ENCODE measurements at places on chromosomes 6 and 20.

- DNase-seq: no peak
Measured at GRCh38 chr20:34628026-34628425, 48.9 kb downstream of the PIGU start.

GRCh38 chr20:58552366-58552934 is 37.3 kb upstream of the APCDD1L start:
- no peak for DNase-seq

DNA sequence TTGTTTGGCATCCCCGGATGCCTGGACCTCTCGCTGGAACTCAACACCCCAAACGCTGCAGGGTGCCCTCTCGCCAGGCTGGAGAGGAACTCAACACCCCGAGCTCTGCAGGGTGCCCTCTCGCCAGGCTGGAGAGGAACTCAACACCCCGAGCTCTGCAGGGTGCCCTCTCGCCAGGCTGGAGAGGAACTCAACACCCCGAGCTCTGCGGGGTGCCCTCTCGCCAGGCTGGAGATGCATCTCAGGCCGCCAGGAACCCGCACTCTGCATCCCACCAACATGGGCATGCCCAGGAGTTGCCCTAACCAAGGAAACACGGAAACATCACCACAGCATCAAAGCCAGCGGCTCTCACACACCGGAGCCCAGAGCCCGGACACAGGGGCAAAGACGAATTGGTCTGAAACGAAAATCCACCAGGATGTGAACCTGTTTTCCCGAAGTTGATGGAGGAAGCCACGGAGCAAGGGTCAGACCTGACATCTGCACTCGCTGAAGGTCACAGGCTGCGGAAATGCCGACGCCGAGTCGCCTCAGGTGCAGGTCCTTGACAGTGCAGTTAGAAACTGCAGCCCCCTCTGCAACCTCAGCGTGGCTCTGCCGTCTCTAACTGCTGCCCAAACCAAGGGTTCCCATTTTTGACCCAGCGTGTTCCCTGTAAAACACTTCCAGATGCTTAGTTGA is 37.5 kb downstream of the DLL1 start:
- no peak for DNase-seq

GRCh38 chr6:31851485-31851832 is 11.2 kb downstream of the NEU1 start:
- DNase-seq: no peak

GRCh38 chr6:1581120-1581991 is 28.4 kb upstream of the FOXC1 start:
- DNase-seq: no peak

- DNase-seq: no peak
Measured at GRCh38 chr6:170140129-170140528, 150.7 kb downstream of the DLL1 start.

DNA sequence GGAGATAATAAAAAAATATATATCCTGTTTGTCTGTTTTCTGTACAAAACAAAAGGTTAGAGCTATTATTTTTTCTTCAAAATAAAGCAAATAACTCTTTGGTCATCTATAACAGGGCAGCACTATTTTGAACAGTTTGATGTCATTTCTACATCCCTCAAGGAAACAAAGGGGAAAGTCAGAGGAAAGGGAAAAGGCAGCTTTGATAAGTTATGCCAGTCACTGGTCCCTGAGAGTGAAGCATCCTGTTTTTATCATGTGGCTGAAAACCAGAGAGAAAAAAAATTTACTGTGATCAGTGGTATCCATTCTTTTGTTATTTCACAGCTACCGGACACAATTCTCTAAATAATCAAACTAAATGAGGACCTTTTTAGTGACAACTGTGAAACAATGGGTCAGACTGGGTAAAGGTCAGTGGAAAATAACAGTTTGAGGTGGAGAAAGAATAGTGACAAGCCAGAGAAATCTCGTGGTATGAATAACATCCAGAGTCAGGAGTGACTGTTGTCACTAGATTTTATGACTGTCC is 356.0 kb downstream of the HDGFL1 start:
- DNase-seq: no peak

All from right kidney (tissue), 9 donors.